Renal cortical epithelial cell (primary cell): ENCODE measurements at places on chromosomes 7 and 10.

DNA sequence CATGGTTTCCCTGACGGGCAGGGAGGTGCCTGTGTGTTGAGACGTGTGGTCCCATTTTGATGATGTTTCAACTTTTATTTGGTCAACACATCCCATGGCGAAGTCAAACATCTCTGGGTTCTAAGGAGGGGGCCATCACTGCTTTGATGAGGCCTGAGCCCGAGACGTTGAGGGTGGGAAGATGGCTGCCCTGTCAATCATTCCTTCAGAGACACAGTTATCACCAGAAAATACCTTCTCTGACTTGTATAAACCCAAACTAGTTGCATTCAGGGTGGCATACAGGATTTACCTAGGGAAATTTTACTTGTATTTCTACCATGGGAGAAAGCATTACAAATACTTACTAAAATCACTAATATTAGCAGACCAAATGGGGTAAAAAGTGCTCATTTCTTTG lies 64.6 kb downstream of the VOPP1 start:
- no peak for DNase-seq

- DNase-seq, result no peak
Observed at GRCh38 chr7:90842430-90842788, 246.3 kb downstream of the CDK14 start.

DNA sequence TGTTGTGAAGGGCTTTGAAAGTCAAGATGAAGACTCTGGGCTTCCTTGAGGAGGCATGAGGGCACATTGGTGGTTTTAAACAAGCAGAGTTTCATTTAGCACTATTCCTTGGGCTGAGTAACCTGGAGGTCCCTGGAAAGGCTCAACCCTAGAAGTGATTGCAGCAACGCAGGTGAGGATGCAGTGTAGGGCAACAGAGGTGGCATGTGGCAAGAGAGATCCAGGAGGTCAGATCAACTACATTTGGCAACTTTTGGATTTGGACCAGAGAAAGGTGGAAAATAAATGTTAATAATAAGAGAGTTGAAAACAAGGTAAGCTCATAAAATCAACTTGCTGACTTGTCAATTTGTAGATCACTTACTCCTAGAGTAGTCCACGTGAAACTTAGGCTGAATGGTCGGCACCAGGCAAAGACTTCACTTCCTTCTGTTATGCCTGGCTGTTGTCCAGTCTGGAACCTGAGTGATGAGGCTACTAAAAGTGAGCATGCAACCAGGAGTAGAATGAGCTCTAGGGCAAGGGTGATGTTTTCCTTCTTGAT lies 414.6 kb upstream of the ZMIZ1 start:
- DNase-seq, result no peak

DNA sequence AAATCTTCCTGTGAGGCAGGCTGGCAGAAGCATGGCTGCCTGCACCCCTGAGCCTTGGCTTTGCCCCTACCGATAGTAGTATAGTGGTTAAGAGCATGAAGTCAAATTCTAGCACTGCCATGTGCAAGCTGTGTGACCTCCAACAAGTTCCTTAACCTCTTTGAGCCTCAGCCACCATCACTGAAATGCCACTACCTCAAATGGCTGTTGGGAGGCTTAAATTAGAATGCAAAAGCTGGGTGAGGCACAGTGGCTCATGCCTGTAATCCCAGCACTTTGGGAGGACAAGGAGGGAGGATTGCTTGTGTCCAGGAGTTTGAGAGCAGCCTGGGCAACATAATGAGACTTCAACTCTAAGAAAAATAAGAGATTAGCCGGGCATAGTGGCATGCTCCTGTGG lies 8.4 kb downstream of the SFRP5 start:
- no peak for DNase-seq

GRCh38 chr10:26621243-26621888 lies 76.1 kb upstream of the PDSS1 start:
- DNase-seq, result no peak

- no peak for DNase-seq
Observed at GRCh38 chr10:30254926-30255325, 94.2 kb downstream of the MTPAP start.

DNA sequence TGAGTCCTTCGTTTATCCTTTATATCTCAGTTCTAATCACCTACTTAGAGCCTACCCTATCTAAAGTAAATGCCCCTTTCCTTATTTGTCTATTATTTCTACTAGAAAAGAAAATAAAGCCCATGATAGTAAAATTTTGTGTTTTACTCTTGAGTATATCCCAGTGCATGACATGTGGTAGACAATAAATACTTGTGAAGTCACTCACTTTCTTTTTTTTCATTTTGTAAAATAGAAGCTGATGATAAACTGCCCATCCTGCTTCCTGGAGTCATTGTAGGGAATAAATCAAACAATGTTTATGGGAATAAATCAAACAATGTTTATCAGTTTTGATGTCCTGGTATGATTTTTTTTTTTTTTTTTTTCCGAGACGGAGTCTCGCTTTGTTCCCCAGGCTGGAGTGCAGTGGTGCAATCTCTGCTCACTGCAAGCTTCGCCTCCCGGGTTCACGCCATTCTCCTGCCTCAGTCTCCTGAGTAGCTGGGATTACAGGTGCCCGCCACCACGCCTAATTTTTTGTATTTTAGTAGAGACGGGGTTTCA lies 36.1 kb downstream of the BTRC start:
- DNase-seq, result no peak

GRCh38 chr10:97612386-97612785 lies 20.9 kb downstream of the MORN4 start:
- peak; percentile 66 for DNase-seq

GRCh38 chr7:43700059-43700501 lies 29.2 kb downstream of the COA1 start:
- peak; percentile 75 for DNase-seq

GRCh38 chr7:147569116-147569913 lies 1021.3 kb upstream of the C7orf33 start:
- DNase-seq, result no peak

DNA sequence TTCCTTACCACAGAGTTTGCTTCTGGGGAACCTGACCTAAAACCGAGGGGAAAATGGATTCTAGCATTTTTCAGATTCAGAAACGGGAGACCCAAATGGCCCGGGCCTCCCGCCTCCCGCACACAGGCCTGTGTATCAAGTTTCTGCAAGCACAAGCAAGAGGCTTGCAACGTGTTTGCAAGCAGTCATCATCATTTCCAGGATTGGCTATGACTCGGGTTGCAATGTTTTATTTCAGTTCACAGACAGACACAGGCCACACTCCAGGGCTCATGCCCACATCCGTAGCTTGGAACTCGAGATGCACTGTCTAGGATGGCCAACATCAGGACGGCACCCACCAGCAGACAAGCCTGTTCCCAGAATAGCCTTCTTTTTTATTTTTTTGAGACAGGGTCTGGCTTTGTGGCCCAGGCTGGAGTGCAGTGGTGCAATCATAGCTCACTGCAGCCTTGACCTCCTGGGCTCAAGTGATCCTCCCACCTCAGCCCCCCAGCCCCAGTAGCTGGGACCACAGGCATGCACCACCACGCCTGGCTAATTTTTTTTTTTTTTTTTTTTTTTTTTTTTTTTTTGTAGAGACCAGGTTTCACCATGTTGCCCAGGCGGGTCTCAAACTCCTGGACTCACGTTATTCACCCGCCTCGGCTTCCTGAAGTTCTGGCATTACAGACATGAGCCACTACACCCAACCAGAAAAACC lies 68.1 kb upstream of the FOXK1 start:
- peak; percentile 46 for DNase-seq

DNA sequence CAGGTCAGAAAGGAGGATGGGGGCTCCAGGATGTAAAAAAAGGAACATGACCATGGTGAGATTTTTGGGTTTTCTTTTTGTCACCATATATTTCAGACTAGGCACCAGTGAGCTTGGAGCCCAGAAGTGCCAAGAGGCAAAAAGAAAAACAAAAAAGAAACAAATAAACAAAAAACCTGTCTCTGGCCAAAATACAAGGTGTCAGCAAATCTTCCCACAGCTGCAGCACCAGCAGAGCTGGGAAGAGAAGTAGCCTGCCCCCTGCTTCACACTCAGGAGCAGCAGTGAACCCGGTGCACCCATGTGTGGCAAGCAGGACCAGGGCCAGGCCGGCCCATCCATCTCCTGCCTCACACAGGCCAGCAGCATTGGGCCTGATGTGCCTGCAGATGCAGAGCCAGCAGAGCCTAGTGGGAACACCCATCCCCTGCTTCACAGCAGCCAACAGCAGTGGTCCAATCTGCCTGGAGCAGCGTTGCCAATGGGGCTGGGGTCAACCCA lies 34.7 kb upstream of the C10orf71 start:
- no peak for DNase-seq

DNA sequence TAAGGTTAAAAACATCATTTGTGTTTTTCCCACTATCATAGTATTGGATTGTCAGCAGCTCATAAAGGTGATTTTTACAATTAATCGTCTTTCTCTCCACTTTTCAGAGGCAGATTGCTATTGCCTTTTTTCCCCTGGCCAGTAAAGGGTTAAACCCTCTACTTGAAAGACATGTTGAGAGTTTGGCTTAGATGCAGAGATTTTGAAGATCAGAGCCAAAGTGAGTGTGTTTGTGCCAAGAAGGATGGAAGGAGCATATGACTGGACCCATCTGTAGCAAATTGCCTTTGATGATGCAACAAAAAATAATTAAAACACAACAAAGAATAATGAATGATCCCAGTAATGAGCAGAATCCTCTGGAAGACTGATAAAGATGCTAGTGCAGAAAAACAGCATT lies 373.1 kb downstream of the MALRD1 start:
- DNase-seq, result no peak

DNA sequence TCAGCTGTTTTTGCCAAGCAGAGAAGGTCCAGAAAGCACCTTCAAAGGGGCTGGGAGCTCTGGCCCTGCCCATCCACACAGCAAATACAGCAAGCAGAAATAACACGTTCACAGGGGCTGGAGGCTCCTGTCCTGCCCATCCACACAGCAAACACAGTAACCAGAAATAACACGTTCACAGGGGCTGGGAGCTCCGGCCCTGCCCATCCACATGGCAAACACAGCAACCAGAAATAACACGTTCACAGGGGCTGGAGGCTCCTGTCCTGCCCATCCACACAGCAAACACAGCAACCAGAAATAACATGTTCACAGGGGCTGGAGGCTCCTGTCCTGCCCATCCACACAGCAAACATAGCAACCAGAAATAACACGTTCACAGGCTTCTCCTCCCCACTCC lies 558.1 kb downstream of the PTPRN2 start:
- DNase-seq, result no peak

DNA sequence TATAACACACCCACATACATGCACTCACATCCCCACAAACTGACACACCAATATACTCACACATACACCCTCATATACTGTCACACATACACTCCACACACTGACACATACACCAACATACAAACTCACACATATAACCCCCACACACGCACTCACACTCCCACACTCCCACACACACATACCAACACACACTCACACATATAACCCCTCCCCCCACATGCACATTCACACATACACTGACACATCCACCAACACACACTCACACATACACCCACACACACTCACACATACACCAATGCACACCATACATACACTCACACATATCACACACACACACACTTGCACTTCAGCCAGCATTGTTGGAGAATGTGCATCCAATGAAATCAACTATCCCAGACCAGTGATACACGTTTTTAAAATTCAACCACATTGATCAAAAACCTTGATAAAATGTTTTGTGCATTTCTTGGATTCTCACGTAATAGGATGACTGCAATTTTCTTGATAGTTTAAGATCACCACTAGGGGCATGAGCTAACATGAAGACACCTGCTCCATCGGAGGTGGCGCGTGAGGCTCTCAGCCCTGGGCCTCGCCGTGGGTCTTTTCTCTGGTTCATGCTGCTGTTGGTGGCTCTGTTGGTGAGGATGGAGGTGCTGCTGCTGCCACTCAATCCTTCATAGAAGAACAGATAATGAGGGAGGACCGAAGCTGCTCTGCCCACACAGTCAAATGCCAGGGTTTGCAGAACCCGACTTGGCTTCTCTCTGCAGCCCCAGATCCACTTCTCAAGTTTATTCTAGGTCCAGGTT lies 32.1 kb upstream of the CHST15 start:
- DNase-seq, result peak; percentile 40

GRCh38 chr10:122263971-122264370 lies 7.1 kb upstream of the BTBD16 start:
- DNase-seq, result peak; percentile 78

GRCh38 chr7:29265208-29265923 lies 70.8 kb downstream of the CHN2 start:
- peak; percentile 89 for DNase-seq

- DNase-seq, result no peak
Observed at GRCh38 chr10:60944910-60945297, 919 bp upstream of the RHOBTB1 start.

DNA sequence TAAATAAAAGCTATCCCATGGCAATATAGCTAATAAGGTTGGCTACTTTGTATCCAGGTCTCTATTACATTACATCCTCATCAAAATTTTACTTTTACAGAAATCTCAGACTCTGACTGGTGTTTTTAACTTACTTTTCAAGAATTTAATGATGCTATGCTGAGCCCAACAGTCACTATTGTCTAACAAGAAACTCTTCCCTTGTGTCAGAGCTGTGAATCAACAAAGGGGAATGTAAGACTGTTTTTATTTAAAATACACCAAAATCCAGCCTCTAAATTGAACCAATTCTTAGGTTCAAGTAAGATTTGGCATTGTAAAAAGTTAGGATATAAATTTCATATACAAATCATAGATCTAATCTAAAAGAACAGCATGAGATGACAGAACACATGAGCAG lies 7.0 kb downstream of the RTKN2 start:
- DNase-seq, result no peak

GRCh38 chr10:4766454-4766853 lies 59.6 kb upstream of the AKR1E2 start:
- no peak for DNase-seq

DNA sequence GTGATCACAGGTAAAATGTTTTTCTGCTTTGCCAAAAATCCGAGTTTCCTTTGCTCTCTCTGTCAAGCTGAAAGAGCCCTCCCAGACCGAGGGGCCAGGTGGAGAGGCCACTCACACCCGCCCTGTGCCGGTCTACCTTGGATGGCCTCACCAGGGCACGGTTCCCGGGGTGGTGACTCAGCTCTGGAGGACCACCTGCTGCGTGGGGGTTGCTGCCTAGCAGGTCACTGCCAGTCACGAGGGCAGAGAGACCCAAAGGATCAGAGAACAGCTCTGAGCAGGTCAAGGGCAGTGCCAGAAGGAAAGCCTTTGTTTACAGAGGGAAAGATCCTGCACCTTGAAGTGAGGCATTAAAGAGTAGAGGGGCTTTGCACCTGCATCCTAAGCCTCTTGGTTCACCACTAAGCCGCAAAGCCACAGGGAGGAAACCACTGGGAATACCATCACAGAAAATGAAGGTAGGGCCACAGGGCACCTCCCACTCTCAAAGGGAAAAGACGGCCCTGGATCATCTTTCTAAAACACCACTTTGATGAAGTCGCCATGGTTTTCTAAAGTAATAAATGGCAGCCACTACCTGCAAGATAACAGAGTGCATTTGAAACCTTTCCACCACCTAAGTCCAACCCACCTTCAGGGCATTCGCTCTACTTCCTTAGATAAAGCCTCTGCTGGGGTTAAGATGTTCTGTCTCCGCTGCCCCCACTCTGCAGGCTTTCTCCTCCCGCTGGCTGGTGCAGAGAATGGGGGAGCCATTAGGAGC lies 160.3 kb upstream of the KLF14 start:
- peak; percentile 91 for DNase-seq

- DNase-seq, result no peak
Observed at GRCh38 chr7:117538053-117538452, 58.2 kb downstream of the CFTR start.
